Muscle of back (tissue), 13 donors: ENCODE measurements at places on chromosomes 3 and 15.

- no peak for DNase-seq
Observed at GRCh38 chr3:60364475-60364874, 886.8 kb downstream of the FHIT start.

DNA sequence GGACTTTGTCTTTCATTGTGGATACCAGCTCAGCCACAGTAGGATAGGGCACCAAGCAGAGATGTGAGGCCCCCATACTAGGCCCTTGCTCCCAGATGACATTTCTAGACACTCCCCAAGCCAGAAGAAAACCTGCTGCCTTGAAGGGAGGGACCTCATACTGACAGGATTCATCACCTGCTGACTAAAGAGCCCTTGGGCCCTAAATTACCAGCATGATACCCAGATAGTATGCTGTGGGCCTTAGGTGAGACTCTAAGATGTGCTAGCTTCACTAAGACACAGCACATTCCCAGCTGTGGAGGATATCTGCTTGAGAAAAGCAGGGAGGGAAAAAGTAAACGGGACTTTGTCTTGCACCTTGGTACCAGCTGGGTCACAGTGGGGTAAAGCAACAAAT is 324.0 kb downstream of the TBL1XR1 start:
- no peak for DNase-seq

- peak; percentile 66 for DNase-seq
Observed at GRCh38 chr15:41944313-41944940, 27.9 kb downstream of the EHD4 start.

GRCh38 chr3:128426128-128426921 is 40.4 kb downstream of the DNAJB8 start:
- DNase-seq, result peak; percentile 45

GRCh38 chr3:29649815-29650547 is 369.1 kb downstream of the RBMS3 start:
- no peak for DNase-seq

- no peak for DNase-seq
Observed at GRCh38 chr3:33060609-33061337, 36.2 kb downstream of the GLB1 start.
